ENCODE measurements at places on chromosomes 2 and 18. TPM values are rescaled to one million over a fixed set of nuclear protein-coding genes. Genes with fewer than 3 reads are reported as not detected.

The GALM gene
- 14.7 TPM for total RNA-seq

The IL1B gene
- 11.5 TPM for total RNA-seq

The ATP8B1 gene
- 30.7 TPM for total RNA-seq

The GMPPA gene
- 25.3 TPM for total RNA-seq

Data from upper lobe of right lung (tissue), 1 donor.